ENCODE measurements at places on chromosomes 7 and 10.

DNA sequence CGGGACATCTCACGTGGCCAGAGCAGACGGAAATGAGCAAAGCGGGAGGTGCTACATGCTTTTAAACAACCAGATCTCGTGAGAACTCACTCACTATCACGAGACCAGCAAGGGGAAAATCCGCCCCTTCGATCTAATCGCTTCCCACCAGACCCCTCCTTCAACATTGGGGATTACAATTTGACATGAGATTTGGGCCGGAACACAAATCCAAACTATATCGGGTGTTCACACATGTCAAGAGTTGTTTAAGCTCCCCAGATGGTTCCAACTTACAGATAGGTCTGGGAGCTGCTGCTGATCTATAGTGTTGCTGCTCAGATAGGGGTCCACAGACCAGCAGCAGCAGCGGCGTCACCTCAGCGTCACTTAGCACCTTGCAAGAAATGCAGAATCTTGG, 194.9 kb downstream of the GPAM start:
- DNase-seq = no peak

GRCh38 chr7:112162784-112163506, 43.3 kb downstream of the DOCK4 start:
- no peak for DNase-seq

GRCh38 chr10:105585171-105585570, 944.1 kb downstream of the SORCS3 start:
- no peak for DNase-seq

DNA sequence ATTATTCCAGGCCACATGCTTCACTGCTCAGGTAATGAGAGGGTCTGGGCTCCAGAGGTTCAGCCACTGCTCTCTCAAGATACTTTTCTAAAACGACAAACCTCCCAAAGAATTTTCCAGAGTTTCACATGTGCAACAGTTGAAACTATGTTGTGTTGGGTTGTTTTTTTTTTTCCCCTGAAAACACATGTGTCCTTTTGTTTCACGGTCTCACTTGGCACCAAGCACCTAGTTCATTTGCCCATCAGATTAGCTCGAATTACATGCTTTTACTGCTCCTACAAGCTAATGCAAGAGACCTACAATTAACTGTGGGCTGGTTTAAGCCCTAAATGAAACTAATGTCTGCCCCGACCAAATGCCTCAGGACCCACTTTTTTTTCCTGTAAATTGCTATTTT, 313.3 kb downstream of the FGFR2 start:
- no peak for DNase-seq

DNA sequence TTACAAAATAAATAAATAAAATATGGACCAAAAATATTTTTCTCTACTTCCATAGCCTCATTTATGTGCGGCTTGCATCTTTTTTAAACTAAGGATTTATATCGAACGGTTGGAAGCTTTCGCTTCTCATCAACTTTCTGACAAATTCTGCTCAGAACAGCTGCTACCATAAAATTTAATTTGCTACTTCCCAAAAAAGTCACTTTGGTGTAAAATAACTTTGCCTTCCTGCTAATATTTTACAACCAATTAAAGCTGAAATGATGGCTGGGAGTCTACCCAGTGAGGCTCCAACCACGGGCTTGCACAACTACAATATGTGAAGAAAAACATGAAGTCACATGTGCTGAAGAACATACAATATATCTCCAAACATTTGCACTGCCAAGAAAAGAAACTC, 253.1 kb upstream of the NEBL start:
- DNase-seq = no peak

DNA sequence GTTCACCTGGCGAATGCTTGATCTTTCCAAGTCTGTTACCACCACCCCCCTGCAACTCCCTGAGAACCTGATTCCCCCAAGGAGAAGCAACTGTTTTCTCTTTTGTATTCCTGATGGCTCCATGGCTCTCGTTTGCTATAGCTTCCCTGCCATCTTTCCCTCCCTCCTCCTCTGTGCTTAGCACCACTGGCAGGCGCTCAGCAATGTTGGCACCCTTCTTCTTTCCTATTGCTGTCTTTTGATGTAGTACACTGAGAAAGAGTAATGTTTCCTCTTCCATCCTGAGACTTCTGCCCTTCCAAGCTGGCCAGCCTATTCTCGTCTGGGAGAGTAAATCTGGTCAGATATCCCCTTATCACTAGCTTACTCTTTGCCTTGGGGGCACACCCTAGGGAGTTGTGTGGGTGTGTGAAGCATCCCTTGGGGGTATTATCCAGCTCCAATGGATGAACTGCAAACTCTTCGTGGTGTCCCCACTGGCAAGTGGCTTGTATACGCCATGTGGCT, 74.0 kb downstream of the BMPER start:
- no peak for DNase-seq

GRCh38 chr7:156764016-156764669, 123.6 kb downstream of the RNF32 start:
- DNase-seq = no peak

Measured in osteocyte (in vitro differentiated cells).